ENCODE measurements at places on chromosomes 11 and 22.

- no peak for DNase-seq
Observed at GRCh38 chr11:126919147-126919823, 81.3 kb downstream of the KIRREL3 start.

GRCh38 chr11:126163074-126163700 lies 48.3 kb downstream of the RPUSD4 start:
- no peak for DNase-seq

GRCh38 chr22:25120093-25120561 lies 79.5 kb upstream of the CRYBB3 start:
- no peak for DNase-seq

- DNase-seq: no peak
Observed at GRCh38 chr11:67600324-67601029, 6.3 kb upstream of the NDUFV1 start.

DNA sequence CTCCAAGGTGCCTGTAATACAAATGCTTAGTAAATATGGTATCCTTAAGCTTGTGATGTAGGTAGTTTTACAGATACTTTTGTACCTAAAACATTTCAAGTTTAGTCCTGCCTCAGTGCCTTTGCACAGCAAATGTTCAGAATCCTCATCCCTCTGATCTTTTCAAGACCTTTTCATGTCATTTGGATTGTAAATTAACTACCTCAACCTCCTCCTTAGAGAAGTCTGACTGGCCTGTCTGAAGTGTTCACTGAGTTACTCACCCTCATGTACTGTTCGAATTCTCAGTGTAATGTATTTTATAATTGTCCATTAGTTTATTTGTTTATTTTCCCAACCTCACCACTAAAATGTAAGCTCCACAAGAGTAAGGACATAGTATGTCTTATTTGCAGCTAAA lies 147.5 kb downstream of the ELP4 start:
- DNase-seq: no peak

GRCh38 chr11:14026961-14027360 lies 64.4 kb downstream of the SPON1 start:
- DNase-seq: no peak

DNA sequence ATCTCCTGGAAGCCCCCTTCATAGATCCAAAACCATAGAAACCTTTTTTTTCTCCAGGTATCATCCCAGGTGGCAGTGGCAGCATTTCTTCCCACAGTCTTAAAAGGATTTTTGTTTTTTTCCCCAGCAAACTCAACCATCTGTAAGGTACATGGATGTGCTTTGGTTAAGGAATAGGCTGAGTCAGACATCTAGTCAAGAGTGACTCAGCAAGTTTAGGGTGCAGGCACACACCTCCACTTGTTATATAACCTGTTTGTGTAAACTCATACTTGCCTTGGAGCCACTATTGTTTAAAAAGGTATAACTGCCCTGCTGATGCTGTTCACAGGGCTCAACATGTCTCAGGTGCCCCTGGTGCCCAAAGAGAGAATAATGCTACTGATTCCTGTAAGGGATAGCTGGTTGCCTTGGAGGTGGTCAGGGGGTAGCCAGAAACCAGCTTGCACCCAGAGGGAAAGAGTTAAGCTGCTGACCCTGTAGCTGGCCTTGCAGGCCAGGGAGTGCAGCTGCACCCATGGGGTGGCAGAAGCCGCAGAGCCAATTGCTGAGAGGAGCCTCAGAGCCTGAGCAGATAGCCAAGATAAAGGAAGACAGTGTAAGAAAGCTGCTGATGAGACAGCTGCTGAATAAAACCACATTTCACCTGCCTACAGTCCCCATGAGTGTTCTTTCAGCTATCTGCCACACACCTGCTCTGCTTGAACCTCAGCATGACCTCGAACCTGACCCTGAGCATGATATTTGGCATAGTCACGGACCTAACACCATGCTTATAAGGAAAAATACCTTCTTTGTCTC lies 1726.1 kb upstream of the RAG2 start:
- DNase-seq: no peak

DNA sequence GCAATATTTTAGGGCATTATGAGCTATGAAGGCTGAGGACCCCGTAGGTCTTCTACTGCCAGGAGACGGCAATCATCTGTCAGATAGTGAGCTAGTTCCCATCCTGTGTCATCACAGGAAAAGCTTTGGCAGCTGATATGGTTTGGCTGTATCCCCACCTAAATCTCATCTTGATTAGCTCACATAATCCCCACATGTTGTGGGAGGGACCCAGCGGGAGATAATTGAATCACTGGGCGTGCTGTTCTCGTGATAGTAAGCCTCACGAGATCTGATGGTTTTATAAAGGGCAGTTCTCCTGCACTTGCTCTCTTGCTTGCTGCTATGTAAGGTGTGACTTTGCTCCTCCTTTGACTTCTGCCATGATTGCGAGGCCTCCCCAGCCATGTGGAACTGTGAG lies 18.1 kb downstream of the CSRP3 start:
- no peak for DNase-seq

- no peak for DNase-seq
Observed at GRCh38 chr22:30650508-30651116, 15.0 kb downstream of the SLC35E4 start.

DNA sequence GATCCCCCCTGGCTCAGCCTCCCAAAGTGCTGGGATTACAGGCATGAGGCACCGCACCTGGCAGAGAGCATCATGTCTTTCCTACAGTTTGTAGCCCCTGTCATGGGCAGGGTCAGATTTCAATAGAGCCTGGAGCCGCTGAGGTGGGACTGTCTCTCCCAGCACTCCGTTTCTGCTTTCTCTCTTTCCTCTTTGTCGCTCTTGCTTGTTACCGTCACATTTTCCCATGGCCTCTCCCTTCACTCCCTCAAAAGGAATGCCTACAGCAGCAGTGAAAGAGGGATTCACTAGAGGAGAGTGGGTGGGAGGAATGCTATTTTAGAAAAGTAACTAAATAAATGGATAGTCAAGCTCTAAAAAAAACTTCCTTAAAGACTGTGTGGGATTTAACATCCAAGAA lies 136.7 kb upstream of the TTC12 start:
- DNase-seq: no peak

DNA sequence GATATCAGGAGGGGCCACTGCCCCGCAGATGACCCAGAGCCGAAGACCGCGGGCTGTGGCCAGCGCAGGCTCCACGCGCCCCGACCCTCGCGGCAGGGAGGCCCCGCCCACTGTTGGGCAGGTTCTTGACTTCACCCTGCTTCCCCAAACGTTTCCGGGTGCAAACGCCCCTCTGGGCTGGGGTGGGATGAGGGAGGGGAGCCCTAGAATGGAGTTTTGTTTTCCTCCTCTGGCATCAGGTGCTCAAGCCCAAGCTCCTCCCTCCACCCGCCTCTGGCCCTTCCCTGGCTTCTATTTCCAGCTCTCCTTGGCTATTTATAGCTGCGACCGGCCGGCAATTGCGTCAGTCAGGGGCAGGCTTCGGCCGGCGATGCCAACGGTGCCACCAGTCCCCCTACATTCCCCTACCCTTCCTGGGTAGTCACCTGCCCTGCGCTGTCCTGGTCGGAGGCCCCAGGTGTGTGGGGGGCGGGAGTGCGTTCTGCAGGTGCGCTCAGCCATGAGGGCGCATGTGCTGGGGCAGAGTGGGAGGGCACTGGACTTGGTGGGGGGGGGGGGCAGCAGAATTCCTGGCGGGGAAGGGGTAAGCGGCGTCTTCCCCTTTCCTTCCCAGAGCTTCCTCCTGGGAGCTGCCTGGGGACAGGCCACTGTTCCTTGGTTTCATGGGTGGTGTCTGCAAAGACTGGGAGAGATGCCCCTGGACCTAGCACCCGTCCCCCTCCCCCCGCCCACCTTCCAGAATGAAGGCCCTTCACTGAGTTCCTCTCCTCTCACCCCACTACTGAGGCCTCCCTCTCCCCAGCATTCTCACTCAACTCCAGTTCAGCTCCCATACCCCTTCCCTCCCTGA lies 23.6 kb downstream of the DUSP8 start:
- DNase-seq: no peak

DNA sequence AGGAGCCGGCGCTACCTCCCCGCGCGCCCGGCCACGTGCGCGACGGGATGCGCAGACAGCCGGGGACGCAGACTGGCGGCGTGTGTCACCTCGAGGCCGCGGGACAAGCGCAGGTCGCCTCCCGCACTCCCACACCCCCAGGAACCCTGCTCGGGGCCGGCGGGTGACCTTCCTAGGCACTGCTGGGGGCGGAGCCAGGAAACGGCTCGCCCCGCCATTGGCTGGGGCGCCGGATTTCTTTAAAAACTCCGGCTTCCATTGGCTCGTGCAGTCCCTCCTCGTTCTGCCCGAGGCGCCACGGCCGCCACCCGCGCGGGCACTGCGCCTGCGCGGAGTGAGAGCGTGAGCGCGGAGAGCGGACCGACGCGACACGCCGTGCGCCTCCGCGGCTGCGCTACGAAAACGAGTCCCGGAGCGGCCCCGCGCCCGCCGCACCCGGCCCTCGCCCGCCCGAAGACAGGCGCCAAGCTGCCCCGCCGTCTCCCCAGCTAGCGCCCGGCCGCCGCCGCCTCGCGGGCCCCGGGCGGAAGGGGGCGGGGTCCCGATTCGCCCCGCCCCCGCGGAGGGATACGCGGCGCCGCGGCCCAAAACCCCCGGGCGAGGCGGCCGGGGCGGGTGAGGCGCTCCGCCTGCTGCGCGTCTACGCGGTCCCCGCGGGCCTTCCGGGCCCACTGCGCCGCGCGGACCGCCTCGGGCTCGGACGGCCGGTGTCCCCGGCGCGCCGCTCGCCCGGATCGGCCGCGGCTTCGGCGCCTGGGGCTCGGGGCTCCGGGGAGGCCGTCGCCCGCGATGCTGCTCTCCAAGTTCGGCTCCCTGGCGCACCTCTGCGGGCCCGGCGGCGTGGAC lies at the start of gene PIM3:
Gene PIM3, plus strand, starts transcription at position 614 of the 846 bp plus-strand sequence. Its CDS starts 176 bp downstream, at position 790.
- peak; percentile 92 for DNase-seq

DNA sequence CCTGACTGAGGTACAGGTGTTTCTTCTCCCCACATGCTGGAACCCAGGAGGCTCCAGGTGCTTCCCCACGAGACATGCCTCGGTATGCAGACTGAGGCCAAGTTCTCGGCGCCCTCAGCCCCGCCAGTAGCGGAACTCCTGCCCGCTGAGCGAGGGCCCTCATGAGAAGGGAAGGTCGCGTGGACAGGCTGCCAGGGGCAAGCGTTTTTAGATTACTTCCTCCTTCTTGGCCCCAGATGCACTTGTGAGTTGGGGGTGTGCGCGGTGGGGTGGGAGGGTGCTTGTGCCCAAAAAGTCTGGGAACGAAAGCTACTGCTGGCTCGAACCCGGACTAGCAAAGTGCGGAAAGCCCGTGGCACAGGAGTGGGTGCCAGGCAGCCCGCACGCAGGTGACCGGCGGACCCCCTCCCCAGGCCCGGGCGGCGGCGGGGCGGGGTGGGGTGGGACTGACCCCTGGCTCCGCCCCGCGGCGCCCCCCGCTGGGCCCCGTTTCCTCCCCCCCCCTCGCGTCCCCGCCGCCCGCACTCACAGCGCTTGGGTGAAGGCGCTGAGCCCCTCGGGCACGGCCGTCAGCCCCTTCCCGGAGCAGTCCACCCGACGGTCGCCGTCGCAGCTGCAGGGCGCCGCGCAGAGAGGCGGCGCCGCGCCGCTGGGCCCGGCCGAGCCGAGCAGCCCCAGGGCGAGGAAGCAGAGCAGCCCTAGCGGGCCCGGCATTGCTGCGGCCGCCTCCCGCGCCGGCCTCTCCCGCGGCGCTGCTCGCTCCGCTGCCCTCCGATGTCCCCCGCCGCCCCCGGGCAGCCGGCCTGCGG lies 797 bp downstream of the LGR4 start:
- DNase-seq: no peak

DNA sequence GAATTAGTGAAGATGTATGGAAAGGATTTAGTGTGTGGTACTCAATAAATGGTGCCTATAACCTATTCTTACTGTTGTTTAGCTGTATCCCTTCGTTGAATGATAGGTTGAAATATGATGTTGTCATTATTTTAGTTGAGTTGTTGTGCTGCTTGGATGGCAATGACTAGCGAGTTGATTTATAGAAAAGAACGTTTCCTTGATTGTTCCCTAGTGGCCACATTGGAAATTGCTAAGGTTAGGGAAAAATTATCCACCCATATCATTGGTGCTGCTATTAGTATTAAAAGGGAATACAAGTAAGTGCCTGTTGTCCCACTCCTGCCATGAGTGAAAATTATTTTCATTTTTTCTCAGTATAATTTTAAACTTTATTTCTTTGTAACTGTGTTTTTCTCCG lies 14.5 kb downstream of the EMSY start:
- no peak for DNase-seq

DNA sequence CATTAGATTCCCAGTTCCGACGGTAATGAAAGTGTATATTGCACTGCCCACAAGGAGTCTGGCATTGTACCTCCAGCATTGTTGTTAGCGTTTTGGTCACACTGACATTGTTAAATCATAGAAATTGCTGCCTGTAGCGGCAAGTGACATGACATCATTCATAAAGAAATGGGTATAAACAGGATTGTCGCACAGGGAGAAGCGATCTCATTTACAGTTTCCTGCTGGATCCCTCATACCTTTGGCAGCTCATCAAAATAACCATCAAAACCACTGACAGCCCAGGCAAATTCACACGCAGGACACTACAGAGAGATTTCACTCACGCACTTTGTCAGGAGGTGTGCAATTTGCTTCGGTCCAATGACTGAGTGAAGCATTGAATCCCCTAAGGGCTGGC lies 3.5 kb downstream of the HTR3B start:
- no peak for DNase-seq

DNA sequence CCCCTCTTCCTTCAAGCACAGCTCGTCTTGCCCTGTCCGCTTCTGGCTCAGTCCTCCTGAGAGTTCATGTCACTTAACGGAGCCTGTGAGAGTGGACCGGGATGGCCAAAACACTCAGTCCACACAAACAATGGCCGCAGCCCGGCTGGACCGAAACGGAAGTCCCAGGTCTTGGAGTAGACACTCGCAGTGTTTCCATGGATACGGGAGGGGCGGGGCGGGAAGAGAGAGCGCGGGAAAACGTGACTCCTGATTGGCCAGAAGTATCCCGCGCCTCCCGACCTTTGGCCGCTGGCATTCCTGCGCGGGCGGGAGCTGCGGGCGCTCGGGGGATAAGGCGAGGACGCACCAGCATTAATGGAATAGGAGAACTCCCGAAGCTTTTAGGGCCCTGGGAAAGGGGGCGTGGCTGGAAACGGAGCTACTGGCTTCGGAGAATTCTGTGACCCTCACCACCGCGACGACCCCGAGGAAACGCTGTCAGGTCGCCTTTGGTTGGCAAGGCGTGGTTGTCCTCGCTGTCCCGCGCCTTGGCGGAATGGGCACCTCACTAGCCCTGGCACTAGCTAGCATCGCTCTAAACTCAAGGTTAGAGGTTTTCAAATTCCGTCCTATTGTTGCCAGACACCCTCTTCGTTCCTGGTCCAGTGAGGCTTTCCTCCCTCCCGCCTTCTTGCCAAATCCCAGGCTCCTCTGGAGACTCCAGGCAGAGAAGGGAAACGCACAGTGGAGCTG lies at the start of the genes NLRP14 and ZNF214:
Gene NLRP14, plus strand, starts transcription at position 297 of the 735 bp plus-strand sequence. CDS start 18,108 bp downstream, outside the sequence.
Gene ZNF214, minus strand, starts transcription at position 164 of the 735 bp plus-strand sequence. CDS start 17,511 bp downstream, outside the sequence.
- DNase-seq: no peak

- DNase-seq: peak; percentile 34
Observed at GRCh38 chr11:7442588-7443215, 42.6 kb upstream of the OLFML1 start.

- DNase-seq: no peak
Observed at GRCh38 chr11:13091373-13091772, 82.3 kb downstream of the RASSF10 start.

DNA sequence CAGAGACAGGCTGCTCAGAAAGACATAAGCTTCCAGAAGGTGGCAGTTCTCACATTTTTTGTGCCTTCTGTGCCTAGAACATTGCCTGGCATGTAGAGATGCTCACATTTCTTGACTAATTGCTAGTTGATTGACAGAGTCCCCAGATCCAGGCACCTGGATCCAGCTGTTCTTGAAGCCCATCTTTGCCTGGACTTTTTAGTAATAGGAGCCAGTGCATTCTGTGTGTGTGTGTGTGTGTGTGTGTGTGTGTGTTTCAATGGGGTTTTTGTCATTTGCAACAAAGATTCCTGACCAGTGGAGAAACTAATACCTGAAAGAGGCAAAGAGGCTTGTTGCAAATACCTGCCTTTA lies 15.1 kb downstream of the MRGPRF start:
- DNase-seq: no peak

All from stimulated activated CD8-positive, alpha-beta memory T cell treated with anti-CD3 and anti-CD28 coated beads, Interleukin-15, amount 100 ng/mL, for 48 hours (primary cell).